Ascending aorta (tissue), 2 donors: ENCODE measurements at places on chromosomes 16 and 17.

GRCh38 chr16:6038941-6039645 is 941.5 kb upstream of the EEF2KMT start:
- no peak for DNase-seq

DNA sequence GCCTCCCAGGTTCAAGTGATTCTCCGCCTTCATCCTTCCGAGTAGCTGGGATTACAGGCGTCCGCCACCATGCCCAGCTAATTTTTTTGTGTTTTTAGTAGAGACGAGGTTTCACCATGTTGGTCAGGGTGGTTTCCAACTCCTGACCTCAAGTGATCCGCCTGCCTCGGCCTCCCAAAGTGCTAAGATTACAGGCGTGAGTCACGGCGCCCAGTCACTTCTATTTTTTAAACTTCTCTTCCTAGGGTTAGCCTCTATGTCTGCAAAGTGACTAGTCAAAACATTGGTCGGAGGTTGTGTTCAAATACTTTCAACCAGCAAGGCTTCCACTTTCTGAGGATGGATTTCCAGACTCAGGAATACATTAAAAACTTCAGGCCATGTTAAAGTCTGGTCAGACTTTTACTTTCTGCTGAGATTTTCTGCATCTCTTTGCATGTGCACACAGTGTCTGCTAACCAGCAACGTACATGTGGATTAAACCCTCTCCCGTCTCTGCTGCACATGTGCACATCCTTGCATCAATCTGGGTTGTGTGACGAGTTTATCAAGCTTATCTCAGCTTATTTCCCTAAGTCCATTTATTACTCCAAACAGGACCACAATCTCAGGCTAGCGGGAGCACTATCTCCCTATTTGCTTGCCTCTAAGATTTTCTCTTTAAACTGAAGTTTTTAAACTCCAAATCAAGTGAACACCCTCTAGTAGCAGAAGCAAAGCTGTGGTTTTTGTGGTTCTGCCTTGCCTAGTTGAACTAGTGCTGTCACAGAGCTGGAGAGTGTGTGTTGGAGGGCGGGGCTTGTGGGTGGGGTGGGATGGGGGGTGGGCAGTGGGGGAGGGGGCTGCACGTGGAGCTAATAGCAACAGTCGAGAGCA is 525.2 kb upstream of the GOT2 start:
- DNase-seq = no peak

DNA sequence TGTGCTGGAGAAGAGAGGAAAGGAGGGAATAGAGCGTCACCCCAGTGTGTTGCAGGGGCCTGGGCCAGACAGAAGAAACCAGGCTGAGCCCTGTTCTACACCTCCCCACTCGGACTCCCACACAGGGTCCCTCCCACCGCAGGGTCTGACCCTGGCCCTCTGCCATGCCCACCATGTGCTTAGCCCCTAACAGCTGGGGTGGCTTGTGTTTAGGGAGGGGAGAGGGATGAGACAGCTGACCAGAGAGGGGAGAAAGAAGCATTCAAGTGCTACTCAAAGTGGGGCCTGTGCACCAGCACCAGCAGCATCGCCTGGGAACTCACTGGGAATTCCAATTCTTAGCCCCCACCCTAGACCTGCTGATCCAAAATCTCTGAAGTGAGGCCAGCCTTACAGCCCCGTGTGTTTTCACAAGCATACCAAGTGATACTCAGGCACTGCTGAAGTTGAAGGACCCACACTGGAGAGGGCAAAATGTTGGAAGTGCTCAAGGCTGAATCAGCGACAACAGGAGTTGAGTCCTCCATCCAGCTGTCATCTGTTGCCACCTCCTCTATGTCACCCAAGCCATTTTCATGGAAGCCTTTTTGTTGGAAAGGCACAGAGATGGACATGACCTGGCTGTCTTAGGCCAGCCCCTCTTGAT is 47.0 kb downstream of the FZD2 start:
- no peak for DNase-seq

DNA sequence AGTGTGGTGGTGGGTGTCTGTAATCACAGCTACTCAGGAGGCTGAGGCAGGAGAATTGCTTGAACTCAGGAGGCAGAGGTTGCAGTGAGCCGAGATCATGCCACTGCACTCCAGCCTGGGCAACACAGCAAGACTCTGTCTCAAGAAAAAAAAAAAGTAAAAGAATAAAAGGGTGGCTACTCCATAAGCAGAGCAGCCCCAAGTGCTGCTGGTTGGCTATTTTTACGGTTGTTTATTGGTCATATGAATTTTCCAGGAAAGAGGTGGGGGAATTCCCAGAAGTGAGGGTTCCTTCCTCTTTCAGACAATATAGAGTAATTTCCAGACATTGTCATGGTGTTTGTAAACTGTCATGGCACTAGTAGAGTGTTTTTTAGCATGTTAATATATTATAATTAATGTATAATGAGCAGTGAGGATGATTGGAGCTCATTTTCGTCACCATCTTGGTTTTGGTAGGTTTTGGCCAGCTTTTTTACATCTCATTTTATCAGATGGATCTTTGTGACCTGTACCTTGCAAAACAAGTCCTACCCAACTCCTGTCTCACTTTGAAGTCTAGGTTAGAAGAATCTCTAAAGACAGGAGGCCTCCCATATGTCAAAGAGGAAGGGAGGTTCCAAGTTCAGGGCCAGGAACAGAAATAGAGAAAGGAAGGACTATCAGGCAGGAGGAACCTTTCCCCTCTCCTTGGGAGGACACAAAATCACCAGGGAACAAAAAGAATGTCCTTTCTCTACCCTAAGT is 39.1 kb downstream of the HOXB1 start:
- DNase-seq = no peak

GRCh38 chr17:73878923-73879322 is 234.7 kb upstream of the SDK2 start:
- DNase-seq = no peak
